ENCODE measurements at places on chromosomes 4 and X. TPM values are rescaled to one million over a fixed set of nuclear protein-coding genes. Genes with fewer than 3 reads are reported as not detected.

DNA sequence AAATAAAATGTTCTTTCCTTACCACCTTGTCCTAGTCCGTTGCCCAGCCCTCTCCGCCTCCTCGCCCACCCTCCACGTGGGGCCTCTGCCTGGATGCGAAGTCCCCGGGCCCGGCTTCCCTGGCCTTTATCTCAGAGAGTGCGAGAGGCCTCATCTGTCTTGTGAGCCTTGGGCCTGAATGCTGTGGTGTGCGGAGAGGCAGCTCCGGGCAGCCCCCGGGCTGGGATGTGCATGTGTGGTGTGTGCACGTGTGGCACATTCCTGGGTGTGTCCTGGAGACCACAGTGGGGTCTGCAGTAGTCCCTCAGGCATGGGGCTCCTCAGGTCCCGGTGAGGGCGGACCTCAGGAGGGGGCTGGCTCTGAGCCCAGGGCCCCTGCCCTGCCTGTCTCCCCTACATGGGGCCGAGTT lies 31.4 kb downstream of the DOK7 start:
- no peak for DNase-seq

Gene GLRA2
- polyA plus RNA-seq: not detected

DNA sequence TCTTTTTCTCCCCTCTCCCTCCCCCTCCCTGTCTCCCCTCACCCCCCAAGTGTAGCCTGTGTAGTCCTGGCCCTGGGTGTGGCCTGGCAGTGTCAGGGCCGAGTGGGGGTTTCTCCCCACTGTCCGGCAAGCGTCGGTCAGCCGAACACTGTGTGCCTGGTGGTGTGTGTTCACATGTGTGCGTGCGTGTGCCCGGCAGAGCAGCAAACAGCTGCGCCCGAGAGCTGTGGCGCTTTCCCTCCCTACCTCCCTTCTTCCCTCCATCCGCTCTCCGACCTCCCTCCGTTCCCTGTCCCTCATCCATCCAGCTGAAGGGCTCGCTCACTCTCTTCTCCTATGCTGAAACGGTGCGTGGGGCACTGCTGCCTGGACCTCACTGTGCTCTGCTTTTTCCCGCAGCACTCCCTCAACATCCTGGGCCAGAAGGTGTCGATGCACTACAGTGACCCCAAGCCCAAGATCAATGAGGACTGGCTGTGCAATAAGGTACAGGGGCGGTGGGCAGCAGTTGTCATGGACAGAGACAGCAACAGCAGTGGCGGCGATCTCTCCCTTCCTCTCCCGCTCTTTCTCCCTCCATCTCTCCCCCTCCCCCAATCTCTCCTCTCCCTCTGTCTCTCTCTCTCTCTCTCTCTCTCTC lies 17.4 kb upstream of the UBA1 start:
- DNase-seq: no peak

Gene USP17L5
- polyA plus RNA-seq: not detected
